Hematopoietic multipotent progenitor cell (in vitro differentiated cells): ENCODE measurements at places on chromosomes 3 and 15. TPM values are rescaled to one million over a fixed set of nuclear protein-coding genes. Genes with fewer than 3 reads are reported as not detected.
A peak's percentile ranks its signal among the peaks of the same experiment; 100 is the strongest.

DNA sequence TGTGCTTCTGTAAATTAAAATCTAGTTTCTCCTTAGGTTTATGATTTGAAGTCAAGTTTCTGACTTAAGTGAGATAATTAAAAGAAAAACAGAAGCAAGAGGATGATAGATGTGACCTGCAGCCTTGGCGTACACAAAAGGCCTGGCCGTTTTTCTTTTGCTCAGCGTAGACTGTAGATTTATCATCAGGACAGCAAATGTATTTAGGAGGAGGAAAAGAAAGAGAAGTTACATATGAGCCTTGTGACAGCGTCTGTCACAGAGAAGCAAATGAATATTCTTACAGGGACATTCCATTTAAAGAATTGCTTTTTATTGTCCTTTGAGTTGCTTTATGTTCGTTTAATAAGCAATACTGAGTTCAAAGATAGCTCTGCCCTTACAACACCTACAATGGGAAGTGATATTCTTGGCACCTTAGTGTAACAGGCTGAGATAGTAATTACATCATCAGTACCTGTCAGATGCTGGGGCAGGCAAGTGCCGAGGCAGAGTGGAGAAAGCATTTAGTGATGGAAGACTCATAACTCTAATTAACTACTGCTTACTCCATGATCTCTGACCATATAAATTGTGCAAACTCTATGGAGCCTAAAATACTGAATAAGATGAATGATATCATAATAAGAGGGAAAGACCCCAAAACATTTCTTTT lies 311.5 kb downstream of the MFSD1 start:
- DNase-seq, result no peak

DNA sequence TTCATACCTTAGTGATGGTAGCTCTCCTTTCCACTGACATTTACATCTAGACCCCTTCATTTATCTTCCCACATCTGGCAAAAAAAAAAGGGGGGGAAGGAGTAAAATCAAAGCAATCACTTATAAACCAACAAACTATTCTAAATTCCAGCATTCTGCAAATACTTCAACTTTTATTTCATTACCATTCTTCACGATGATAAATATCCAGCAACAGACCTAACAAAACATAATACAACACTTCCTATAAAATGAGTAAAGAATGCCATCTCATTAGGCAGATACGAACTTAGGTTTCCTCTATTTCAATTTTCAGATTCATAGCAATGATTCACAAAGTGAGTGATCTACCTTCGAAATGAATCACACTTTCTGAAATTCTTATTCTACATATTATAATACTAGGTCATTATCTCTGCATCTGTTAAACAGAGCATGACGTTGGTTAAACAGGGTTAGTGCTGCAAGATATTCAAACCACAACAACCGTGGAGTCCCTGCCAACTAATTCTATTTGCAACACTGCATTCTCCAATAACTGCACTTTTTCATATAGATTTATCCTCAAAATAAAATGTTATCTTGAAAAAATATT lies at the start of gene LRRFIP2:
TSS of gene LRRFIP2 (minus strand) at position 51 of the 595 bp plus-strand sequence. CDS start 25,599 bp downstream, outside the sequence.
- no peak for DNase-seq

GRCh38 chr15:66014635-66015182 lies 145.4 kb downstream of the RAB11A start:
- DNase-seq, result peak; percentile 20

- no peak for DNase-seq
These were observed 1.0 kb downstream of the C3orf80 start for GRCh38 chr3:160226026-160226907.

GRCh38 chr3:49500205-49500731 lies 30.2 kb downstream of the DAG1 start:
- no peak for DNase-seq

DNA sequence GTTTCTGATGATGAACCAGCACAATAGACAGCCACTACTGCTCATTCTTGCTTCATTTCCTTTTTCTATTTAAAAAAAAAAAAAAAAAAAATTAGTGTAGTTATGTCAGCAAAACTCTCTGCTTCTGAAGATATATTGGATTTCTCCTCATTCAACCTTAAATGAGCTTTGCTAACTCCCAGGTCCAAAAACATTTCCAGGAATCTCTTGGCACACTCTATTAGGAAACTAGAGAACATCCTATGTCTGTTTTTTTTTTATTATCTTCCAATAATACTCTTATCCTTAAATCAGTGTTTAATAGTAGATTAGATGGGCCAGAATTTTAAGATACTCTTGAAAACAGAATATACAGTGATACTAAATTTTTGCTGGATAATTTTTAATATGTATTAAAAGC lies 398.0 kb downstream of the NAALADL2 start:
- no peak for DNase-seq

Gene RARB
- under 0.01 TPM for total RNA-seq

Gene NRG4
- total RNA-seq, result 0.54 TPM

Gene CHST13
- total RNA-seq, result 36.4 TPM

Gene RPS27L
- total RNA-seq, result 17.2 TPM
